Hepatic stellate cell (primary cell): ENCODE measurements at places on chromosomes 13 and 19.

- no peak for DNase-seq
Observed at GRCh38 chr13:109651854-109652253, 134.5 kb downstream of the IRS2 start.

DNA sequence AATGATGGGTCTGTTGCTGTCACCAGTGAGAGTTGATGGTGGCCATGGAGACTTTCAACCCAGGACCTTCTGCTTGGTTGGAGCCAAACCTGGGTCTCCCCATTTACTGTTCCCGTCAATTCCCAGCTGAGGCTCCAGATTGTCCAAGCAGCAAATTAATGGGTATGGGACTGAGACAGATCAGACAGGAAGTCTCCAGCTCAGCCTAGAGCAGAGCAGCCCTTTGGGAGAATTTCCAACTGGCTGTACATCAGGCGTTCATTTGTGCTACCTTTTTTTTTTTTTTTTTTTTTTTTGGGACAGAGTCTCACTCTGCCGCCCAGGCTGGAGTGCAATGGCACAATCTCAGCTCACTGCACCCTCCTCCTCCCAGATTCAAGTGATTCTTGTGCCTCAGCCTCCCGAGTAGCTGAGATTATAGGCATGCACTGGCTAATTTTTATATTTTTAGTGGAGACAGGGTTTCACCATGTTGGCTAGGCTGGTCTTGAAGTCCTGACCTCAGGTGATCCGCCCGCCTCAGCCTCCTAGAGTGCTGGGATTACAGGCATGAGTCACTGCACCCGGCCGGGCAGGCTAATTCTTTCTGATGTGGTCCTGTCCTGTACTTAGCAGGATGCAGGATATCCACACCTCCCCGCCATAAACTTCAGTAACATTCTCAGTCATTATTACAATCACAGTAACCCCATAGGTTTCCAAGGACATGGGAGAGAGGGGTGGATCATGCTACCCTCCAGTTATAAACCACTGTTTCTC is 9.3 kb downstream of the MAP3K10 start:
- no peak for DNase-seq

DNA sequence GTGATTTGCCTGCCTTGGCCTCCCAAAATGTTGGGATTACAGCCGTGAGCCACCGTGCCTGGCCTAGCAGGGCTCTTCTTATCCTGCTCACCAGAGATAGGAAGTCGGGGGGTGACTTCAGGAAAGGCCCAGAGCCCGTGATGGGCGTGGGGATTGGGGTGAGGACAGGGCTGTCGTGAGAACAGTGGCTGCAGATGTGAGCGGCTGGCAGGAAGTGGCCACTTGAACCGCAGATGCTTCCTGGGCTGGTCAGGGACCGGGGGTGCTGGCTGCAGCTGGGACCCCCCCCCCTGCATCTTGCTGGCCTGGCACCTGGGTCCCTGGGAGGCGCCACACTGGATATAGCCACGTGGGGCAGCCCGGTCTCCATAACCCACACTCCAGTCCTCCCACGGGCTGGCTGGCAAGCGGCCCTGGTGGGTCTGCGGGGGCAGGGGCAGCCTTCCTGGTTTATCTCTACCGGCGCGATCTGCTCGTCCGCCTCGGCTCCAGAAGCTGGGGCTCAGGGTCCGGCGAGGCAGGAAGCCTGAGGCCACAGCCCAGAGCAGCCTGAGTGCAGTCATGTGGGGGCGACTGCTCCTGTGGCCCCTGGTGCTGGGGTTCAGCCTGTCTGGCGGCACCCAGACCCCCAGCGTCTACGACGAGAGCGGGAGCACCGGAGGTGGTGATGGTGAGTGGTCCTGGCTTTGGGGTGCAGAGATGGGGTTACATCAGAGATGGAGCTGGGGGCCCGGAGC is at the start of gene F2RL3:
TSS of gene F2RL3 (plus strand) at position 371 of the 737 bp plus-strand sequence. CDS start at position 562, 191 bp downstream.
- peak; percentile 74 for DNase-seq

GRCh38 chr19:51417107-51417809 is at the start of gene SIGLEC10:
Gene SIGLEC10 (minus strand): TSS chr19:51417642. CDS start chr19:51417581, 61 bp downstream.
- no peak for DNase-seq

- DNase-seq, result peak; percentile 82
Observed at GRCh38 chr19:4456843-4457653, 546 bp downstream of the UBXN6 start.

- DNase-seq, result peak; percentile 45
Observed at GRCh38 chr19:50147462-50148423, 15.3 kb downstream of the IZUMO2 start.

DNA sequence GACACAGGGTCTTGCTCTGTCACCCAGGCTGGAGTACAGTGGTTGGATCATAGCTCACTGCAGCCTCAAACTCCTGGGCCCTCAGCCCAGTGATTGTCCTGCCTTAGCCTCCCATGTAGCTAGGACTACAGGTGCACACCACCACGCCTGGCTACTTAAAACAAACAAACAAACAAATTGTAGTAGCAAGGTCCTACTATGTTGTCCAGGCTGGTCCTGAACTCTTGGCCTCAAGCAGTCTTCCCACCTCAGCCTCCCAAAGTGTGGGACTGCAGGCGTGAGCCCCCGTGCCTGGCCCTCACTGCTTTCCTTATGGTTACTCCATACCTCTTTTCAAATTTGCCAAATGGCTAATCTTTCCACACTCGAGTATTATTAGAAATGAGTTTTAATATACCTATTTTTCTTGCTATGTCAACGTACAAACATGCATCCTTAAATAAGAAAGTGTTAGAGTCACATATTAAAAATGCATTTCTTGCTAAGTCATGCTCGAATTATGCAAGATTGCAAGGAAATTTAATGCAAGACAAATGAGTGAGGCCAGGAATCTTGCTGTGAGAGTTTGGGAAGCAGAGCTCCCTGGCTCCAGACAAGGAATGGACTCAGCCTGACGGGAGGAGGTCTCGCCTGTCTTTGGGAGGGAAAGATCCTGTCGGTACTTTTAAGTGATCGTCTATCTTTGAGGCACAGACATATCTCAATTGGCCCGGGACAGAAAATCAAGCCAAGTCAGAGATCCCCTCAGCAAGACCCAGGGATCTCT is 39.4 kb downstream of the RFX2 start:
- peak; percentile 80 for DNase-seq

- peak; percentile 85 for DNase-seq
Observed at GRCh38 chr19:53467485-53468262, at the start of gene ZNF813. Gene ZNF813 (plus strand): TSS chr19:53467733. CDS start chr19:53483823, 16,090 bp downstream.

GRCh38 chr19:18895824-18896341 is at the start of gene CERS1:
Gene CERS1 (minus strand): TSS chr19:18896158. CDS start chr19:18896072, 86 bp downstream.
- no peak for DNase-seq

- DNase-seq, result no peak
Observed at GRCh38 chr19:45753548-45753947, 15.5 kb downstream of the SIX5 start.

- no peak for DNase-seq
Observed at GRCh38 chr19:29671393-29672160, 6.3 kb downstream of the PLEKHF1 start.

DNA sequence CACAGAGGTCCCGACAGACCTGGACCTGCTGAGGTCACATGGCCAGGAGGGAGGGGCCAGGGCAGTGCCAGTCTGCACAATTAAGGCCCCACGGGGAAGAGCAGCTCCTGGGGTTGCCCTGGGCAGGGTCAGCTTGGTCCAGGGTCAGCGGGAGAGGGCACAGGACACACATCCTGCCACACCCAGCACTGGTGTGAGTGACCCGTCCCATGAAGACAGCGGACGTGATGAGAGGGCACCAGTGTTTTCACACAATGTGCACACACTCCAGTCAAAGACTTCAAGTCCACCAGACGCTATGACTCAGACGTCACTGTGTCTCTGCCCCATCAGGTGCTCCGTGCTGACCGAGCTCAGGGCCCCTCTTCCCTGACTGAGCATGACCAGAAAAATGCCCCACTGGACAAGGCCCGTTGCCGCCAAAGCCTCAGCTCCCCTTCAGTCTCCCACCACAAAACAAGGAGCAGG is 4.2 kb downstream of the TMEM259 start:
- peak; percentile 70 for DNase-seq

GRCh38 chr13:113045251-113046127 is 60.1 kb upstream of the F7 start:
- DNase-seq, result no peak

- no peak for DNase-seq
Observed at GRCh38 chr13:96273196-96273595, 183.3 kb downstream of the HS6ST3 start.

DNA sequence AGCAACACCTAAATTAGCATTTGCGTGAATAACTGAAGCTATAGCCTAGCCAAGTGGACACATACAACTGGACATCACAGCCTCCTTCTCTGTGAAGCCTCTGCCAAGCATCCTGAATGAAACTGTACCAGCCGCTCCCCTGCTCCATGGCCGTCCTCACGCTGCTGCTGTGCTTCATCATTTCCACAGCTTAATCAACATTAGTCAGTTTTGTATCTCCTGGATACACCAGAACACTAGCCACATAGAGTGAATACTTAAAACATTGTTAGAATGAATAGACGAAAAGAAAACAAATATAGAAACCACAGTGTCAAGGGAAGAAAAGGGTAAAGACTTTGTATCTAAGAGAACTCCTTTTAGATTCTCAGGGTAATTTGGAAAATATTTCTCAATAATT is 1526.9 kb downstream of the EFNB2 start:
- no peak for DNase-seq

GRCh38 chr19:12880551-12881171 is 588 bp downstream of the DNASE2 start:
- DNase-seq, result peak; percentile 50

DNA sequence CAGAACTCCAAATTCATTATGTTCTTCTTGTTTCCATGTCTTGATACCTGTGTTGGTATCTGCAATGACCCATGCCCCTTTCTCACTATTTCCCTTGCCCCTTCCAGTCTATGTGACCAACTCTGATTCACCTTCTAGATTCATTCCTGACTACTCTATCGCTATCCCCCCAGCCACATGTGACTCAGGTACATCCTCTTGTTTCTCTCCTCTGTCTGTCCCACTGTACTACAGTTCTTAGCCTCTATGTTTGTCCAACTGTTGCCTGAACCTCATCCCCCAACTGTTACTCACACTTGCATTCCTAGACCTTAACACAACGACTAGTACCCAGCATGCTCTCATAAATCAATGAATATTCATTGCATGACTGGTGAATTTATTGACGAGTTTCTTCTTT is 10.0 kb upstream of the FLT3 start:
- DNase-seq, result no peak

DNA sequence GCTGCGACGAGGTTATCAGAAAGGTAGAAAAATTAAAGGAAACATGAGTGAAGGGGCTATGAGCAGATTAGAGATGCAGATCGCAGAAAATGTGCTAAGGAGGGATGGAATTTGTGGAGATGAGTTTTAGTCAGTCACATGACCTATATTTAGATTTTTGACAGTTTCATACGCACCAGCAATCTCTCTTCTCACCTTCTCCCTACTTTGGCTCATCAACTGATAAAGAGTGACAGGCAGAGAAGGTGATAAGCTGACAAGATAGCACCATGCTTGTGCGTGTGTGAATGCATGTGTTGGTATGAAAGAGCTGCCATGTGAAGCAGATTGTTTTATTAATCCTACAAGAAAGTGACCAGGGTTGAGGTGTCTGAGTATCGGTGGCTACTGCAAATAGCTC is 252.6 kb downstream of the RAP2A start:
- no peak for DNase-seq

GRCh38 chr19:38543807-38544568 is 73.8 kb downstream of the MAP4K1 start:
- peak; percentile 85 for DNase-seq

- DNase-seq, result no peak
Observed at GRCh38 chr13:44498502-44498901, 77.6 kb downstream of the TSC22D1 start.

DNA sequence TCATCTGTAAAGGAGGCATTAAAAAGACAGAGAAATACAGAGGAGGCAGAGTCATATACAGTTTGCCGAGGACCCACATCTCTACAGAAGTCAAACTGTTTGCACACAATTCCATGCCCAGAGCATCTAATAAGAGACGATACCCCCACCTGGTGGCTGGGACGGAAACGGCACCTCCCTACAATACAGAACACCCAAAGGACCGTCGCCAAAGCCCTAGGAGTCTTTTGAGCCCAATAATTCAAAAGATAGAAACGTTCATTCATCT is 703 bp upstream of the PLEKHG2 start:
- DNase-seq, result peak; percentile 86

GRCh38 chr13:100633461-100633860 is 41.1 kb downstream of the TMTC4 start:
- peak; percentile 27 for DNase-seq

DNA sequence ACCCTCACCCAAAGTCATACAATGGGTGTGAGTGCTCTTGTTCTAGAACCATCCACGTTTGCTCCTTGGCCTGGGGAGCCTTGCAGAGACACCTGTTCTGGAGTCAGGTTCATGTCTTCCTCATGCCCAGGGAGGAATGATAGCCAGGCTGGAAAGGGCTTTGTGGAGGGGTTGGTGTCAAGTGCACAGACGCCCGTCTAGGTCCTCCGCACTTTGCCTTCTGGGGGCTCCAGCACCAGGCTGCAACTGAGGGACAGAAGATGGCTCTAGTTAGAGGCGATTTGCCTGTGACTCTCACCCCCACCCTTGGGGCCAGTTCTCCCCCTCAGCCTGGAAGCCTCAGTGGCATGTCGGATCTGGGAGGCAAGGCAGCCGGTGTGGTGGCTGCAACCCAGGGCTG is 47.2 kb upstream of the ZNF536 start:
- DNase-seq, result no peak

- DNase-seq, result no peak
Observed at GRCh38 chr13:36046672-36047071, 84.5 kb downstream of the DCLK1 start.

- DNase-seq, result no peak
Observed at GRCh38 chr13:28607187-28607955, 51.6 kb upstream of the POMP start.

DNA sequence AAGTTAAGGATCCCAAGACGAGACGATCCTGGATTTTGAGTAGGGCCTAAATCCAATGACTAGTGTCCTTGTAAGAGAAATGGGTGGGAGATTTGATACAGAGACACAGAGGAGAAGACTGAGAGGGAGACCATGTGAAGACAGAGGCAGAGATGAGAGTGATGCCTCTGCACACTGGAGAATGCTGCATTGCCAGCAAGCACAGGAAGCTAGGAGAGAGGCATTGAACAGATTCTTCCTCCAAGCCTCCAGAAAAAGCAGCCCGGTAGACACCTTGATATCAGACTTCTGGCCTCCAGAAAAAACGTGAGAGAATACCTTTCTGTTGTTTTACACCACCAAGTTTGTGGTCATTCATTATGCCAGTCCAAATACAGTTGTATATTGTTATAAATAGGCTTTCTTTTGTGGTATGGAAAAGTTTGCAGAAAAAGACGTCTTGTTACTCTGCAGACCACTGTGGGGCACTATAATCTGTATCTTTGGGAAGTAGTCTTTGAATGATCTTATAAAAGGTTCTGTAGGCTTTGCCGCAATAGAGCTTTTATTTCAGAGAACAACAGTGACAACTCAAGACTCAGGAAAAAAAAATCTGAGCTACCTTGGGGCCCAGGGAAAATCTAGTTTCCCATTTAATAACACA is 17.9 kb upstream of the RFC3 start:
- DNase-seq, result no peak

GRCh38 chr19:1938071-1938470 is 2.9 kb upstream of the CSNK1G2 start:
- no peak for DNase-seq

GRCh38 chr13:44307255-44307654 is 66.4 kb upstream of the SERP2 start:
- DNase-seq, result no peak
